Caki2 (cell line): ENCODE measurements at places on chromosomes 1 and 21.

GRCh38 chr1:69401879-69402278, 165.8 kb upstream of the LRRC7 start:
- no peak for DNase-seq

DNA sequence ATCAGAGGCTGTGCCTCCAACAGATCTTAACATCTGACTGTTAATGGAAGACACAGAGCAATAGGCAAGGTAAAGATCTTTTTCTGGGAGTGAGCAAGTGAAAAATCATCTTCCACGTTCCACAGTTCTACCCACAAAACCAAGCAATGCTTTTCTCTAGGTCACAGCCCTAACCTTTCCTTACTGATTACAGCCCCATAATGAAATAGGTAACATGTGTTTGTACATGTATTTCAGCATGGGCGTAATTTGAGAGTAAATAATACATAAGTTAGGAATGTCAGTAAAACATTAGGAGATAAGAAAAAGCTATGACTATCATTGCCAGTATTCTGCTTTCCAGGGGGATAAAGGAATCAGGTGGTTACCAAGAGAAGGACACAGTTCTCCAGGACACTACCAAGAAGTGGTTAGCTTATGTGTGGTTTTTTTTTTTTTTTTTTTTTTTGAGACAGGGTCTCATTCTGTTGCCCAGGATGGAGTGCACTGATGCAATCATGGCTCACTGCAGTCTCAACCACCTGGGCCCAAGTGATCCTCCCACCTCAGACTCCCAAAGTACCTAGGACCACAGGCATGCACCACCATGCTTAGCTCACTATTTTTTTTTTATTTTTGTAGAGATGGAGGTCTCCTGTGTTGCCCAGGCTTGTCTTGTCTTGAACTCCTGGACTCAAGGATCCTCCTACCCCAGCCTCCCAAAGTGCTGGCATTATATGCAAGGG, 72.0 kb downstream of the DAP3 start:
- no peak for DNase-seq

- no peak for DNase-seq
Measured at GRCh38 chr1:203073469-203073868, 12.3 kb downstream of the MYOG start.

- DNase-seq: no peak
Measured at GRCh38 chr1:179448437-179449149, 82.8 kb downstream of the AXDND1 start.

DNA sequence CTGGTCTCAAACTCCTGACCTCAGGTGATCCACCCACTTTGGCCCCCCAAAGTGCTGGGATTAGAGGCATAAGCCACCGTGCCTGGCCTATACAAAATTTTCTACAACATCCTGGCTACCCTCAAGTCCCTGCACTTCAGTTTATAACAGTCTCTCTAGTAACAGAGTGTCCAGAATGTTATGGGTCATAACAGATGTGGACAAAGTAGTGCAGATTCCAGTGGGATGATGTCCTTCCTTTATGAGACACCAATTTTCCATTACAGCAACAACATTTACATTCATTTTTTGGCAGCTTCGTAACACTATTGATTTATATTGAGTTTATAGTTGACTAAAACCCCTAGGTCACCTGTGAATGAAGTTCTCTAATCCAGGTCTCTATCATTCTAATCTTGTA, 429.4 kb upstream of the PTBP2 start:
- no peak for DNase-seq

- no peak for DNase-seq
Measured at GRCh38 chr1:3695326-3696217, 43.3 kb downstream of the TP73 start.

- no peak for DNase-seq
Measured at GRCh38 chr1:57324388-57324787, 99.5 kb downstream of the DAB1 start.
